ENCODE measurements at places on chromosomes 7 and 10.

DNA sequence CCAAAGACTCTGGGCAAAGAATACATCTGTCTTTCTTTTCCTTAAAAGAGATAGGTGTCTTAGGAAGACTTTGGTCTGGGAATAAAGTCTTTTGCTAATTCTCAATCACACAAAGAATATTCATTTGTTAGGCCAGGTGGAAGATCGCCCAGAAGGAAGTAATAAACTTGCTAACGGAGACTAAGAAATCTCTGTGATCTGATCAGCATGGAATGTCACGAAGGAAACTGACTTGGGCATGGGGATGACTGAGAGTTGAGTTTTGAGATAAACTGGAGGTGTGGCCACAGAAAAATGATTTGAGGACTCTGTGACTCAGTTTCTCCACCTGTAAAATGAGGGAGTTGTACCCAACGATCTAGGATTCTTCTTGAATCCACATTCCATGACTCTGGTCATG is 161.1 kb upstream of the SVIL start:
- DNase-seq, result peak; percentile 40

DNA sequence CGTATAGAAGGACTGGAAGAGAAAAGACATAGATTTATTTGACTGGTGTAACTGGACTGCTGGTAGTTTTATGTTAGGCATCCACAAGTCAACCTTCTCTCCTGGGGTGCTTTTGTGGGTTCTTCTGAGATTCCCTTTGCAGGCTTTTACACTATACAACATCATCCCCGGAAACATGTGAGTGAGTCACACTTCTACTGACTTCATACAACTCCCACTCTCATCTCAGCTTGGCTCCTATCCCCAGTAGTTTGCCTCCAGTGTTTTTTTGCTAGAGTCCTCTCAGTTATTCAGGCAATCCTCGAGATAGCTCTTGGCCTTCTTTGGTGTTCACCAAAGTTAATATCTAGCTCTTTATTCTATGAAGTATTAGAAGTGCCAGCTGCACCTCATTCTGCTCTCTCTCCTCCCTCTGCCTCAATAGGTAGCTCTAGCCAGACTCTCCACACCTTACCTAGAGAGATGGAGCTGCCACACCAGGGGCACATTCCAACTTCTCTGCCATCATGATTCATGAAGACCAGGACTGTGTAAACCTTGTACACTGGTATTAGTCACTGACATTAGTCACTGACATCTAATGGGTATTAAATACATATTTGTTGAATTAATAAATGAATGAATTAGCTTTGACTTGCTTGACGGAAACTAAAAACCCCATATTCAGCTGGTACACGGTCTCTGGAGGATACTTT is 281.9 kb downstream of the PPP1R3A start:
- DNase-seq, result no peak

- DNase-seq, result no peak
Measured at GRCh38 chr10:18500576-18500975, 150.8 kb downstream of the NSUN6 start.

GRCh38 chr7:78412216-78412858 is 613.8 kb downstream of the PHTF2 start:
- DNase-seq, result no peak
